ENCODE measurements at places on chromosomes 13 and 19.

DNA sequence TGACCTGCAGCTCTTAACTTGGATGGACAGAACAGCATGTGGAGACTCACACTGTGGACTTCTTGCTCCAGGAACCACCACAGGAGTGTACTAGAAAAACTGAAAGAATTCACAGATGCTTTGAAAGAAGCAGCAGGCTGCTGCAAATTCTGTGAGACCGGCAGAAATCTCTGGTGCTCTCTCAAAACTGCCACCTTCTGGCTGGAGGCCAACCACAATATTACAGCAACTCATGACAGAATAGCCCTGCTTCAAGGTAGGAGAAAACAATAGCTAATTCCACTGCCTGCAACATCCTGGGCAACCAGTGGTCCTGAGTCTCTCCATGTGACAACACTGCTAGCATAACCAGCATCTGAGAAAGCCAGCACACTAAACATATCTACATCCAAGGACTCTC is 26.9 kb downstream of the CDK8 start:
- no peak for DNase-seq

GRCh38 chr13:111316161-111316730 is 4.2 kb upstream of the TEX29 start:
- DNase-seq = no peak

GRCh38 chr19:53927739-53928138 is 18.7 kb downstream of the CACNG7 start:
- peak; percentile 71 for DNase-seq

GRCh38 chr19:28642787-28643683 is 569.9 kb downstream of the UQCRFS1 start:
- no peak for DNase-seq

- DNase-seq = peak; percentile 28
These were observed 420.4 kb upstream of the GPC6 start for GRCh38 chr13:92806215-92806614.

DNA sequence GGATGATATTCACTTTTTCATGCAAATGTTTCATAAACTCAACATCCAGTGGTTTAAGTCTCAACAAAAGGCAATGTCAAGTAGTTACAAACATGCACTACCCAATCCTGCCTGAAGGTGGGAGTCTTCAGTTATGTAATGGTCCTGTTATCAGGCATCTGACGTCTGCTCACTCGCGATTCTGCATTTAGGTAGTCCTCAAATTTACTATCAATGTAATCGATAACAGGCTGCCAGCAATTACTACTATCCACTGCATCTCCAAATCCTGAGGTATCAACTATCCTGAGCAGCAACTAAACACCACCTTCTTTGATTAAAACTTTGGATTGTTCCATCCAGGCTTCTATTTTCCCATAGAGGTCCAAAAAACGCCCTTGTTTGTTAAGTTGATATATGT is 51.2 kb downstream of the NLRP12 start:
- peak; percentile 67 for DNase-seq

DNA sequence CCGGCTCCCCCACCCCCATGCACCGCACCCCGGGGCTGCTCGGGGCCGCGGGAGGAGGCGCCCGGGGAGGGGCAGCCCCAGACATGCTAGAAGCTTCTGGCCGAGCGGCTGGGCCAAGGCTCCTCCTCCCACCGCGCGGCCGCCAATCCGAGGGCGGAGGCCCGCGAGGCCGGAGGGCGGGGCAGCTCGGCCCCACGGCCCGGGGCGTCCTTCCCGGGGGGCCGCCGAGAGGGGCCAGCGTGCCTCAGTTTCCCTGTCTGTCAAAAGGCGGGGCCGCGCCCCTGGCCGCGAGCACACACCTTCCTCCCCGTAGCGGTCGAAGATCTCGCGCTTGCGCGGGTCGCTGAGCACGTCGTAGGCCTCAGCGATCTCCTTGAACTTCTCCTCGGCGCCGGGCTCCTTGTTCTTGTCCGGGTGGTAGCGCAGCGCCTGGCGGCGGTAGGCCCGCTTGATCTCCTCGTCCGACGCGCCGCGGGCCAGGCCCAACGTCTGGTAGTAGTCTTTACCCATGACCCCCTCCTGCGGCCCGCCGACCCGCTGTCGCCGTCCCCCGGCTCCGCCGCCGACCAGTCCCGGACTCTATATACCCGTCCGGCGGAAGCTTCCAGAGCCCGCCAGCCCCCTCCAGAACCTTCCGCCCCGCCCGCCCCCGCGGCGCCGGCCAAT is at the start of gene DNAJB1:
TSS of gene DNAJB1 (minus strand) at position 558 of the 666 bp plus-strand sequence. CDS start at position 510, 48 bp downstream.
- DNase-seq = peak; percentile 82

DNA sequence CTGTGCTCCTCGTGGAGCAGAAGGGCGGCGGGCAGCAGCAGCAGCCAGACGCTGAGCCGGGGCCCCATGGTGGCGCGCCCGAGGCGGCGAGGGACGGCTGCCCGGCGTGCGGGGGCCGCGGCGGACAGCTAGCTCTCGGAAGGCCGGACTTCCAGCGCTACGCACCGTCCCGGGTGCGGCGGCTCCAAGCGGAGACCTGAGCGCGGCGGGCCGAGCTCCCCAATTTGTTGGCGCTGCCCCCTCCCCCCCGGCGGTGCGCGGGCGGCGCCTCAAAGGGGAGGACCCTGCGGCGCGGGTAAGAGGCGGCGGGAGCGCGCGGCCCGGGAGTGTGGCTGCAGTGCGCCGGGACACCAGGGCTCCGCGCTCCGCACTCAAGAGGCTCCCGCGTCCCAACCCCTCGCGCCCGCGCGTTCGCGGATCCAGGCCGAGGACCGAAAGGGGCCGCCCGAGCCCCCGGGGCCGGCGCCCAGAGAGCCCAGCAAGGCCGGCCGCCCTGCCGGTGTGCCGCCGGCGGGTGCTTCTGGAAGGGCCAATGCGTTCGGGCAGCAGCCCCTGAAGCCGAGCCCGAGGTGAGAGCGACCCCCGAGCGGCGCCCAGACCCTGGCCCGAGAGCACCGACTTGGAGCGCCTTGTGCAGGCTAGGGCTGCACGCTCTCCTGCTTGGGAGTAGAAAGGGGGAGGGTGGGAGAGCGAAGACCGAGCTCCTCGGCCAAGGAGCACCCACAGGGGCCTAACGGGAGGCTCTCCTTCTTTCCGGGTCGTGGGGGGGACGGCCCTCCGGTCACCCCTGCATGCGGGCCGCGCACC is at the start of the genes COL4A1 and COL4A2:
TSS of gene COL4A1 (minus strand) at position 198 of the 807 bp plus-strand sequence. CDS start at position 68, 130 bp downstream.
TSS of gene COL4A2 (plus strand) at position 325 of the 807 bp plus-strand sequence. CDS start 620 bp downstream, outside the sequence.
- DNase-seq = peak; percentile 76

- no peak for DNase-seq
These were observed 27.0 kb upstream of the OXGR1 start for GRCh38 chr13:97021241-97021640.

- no peak for DNase-seq
These were observed 159.5 kb upstream of the STARD13 start for GRCh38 chr13:33445024-33445423.

- DNase-seq = peak; percentile 62
These were observed 710 bp upstream of the BTBD2 start for GRCh38 chr19:2016041-2016807.

GRCh38 chr19:5144545-5145179 is 175.7 kb downstream of the KDM4B start:
- DNase-seq = no peak

GRCh38 chr19:11273296-11273695 is 11.0 kb upstream of the DOCK6 start:
- DNase-seq = no peak

DNA sequence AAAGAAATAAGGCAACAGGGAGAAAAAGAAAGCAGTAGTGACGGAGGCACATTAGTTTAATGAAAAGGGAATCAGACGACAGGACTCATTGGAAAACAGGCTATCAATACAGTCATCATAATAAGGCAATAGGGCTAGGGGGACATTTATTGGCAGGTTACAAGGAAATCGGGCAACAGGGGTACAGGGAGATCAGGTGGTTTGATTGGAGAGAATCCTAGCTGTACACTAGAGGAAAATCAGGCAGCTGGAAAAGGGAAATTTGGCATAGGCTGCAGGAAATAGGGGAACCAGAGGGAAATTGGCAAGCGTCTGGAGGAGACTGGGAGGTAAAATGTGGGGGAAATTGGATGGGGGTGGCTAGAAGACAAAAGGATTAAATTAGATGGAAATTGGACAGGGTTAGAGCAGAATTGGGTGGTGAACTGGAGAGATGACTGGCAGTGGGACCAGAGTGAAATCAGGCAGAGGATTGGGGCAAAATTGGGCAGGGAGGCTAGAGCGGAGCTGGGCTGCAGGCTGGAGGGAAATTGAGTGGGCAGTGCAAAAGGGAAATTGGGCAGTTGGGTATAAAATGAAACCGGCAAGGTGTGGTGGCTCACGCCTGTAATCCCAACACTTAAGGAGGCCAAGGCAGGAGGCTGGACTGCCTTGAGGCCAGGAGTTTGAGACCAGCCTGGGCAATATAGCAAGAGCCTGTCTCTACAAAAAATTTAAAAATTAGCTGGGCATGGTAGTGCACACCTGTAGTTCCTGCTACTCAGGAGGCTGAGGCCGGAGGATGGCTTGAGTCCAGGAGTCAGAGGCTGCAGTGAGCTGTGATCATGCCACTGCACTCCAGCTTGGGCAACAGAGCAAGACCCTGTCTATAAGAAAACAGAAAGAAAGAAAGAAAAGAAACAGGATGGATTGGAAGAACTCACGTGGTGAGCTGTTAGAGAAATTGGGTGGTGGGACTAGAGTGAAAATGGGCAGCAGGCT is 7.4 kb downstream of the LRFN3 start:
- no peak for DNase-seq

GRCh38 chr13:93227878-93228642 is 1.5 kb downstream of the GPC6 start:
- peak; percentile 96 for DNase-seq

GRCh38 chr13:96112936-96113335 is 23.0 kb downstream of the HS6ST3 start:
- no peak for DNase-seq

GRCh38 chr13:110338441-110339101 is 31.5 kb downstream of the COL4A2 start:
- DNase-seq = no peak

DNA sequence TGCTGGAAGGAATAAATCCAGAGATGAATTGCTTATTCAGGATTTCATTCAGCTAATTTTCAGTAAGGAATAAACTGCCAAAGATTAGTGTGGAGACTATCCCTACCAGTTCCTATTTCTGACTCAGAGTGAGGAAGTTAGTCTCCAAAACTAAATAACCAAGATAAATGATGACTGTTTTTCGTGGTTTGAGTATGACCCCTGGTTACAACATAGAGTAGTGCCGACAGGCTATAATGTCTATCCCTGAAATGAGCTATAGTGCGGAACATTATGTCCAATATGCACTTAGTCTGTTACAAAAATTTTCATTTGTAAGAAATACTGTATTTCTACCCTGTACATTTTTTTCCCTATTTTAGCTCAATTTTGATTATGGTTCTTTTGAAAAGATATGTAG is 51.4 kb downstream of the NBEA start:
- no peak for DNase-seq

GRCh38 chr19:46014941-46015686 is 7.7 kb downstream of the PGLYRP1 start:
- no peak for DNase-seq

DNA sequence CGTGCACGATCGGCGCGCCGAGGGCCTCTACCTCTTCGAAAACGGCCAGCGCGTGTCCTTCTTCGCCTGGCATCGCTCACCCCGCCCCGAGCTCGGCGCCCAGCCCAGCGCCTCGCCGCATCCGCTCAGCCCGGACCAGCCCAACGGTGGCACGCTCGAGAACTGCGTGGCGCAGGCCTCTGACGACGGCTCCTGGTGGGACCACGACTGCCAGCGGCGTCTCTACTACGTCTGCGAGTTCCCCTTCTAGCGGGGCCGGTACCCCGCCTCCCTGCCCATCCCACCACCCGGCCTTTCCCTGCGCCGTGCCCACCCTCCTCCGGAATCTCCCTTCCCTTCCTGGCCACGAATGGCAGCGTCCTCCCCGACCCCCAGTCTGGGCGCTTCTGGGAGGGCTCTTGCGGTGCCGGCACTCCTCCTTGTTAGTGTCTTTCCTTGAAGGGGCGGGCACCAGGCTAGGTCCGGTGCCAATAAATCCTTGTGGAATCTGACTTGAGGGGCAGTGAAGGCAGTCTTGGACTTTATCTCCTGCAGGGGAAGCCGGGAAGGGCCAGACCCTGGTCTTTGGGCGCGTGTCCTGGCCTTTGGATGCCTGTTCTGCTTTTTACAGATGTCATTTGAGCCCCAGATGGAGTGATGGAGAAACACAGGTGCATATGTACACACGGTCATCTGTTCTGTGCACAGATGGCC is 2.2 kb downstream of the CLEC11A start:
- peak; percentile 38 for DNase-seq

DNA sequence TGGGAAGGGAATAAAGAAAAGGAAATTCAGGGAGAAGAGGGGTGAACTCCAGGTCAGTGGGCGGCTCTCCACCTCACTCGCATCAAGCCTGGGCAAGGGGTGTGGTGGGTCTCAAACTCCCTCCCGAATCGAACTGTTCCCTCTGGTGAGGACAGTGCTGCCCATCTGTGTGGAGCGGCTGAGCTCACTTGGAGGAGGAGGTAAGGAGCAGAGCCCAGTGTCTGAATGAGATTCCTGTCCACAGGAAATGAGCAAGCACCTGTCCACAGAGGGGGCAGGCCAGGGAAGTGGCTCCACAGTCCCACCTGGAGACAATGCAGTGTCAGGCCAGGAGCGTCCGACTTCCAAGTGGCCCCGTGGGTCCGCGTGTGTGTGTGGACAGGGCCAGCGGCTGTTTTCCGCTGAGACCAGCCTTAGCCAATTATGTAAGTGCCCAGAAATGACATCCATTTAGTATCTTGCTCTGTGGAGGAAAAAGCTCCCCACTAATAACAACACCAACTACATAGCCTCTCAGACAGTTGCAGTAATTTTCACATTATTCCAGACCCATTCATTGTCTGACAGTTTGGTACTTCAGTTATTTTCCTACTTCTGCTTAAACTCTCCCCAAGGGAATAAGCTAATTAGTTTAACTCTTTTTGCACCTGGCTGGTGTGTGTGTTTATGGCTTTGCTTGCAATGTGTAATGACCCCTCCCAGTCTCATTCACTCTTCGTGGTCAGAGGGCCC is 114.6 kb downstream of the SOX1 start:
- no peak for DNase-seq

DNA sequence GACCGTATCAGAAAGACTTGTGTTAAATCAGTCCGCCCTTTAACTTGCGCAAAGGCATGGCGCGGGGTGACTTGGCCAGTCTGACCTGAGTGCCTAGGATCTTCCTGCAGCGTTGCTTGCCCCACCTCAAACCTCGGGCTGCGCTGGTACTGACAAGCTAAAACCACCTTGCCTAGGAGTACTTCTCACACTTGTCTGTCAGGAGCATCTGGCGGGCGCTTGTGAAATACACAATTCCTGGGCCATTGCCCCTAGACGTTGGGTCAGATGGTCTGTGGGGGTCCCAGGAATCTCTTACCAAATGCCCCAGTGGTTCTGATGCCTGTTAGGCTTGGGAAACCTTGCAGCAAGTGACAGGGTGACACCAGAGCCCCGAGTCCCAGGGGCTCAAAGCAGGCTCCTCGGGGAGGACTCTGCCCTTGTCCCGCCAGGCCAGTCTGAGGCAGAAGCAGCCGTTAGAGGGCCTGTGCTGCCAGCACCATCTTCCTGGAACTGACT is 12.9 kb downstream of the CEBPG start:
- DNase-seq = no peak

DNA sequence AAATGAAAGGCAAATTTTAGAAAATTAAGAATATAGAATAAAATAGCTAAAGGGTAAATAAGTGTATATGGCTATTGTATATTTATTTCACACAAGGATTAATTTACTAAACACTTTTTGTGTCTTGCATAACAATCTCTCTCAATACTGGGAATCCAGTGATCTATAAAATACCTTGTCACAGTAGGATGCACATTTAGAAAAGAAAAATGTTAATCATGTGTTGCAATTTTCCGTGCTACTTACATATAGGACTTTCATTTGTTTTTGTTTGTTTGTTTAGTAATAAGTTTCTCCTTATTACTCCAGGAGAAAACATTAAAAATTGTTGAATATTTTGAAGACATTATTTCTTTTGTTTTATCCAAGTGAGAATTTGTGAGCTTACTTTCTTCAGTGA is 1533.3 kb downstream of the SLITRK5 start:
- DNase-seq = no peak

- DNase-seq = peak; percentile 15
These were observed 4.0 kb upstream of the GRIN3B start for GRCh38 chr19:996051-996838.

Data from myocyte (in vitro differentiated cells).